Renal cortex interstitium (tissue), 15 donors: ENCODE measurements at places on chromosomes 16 and 17.
A peak's percentile ranks its signal among the peaks of the same experiment; 100 is the strongest.

DNA sequence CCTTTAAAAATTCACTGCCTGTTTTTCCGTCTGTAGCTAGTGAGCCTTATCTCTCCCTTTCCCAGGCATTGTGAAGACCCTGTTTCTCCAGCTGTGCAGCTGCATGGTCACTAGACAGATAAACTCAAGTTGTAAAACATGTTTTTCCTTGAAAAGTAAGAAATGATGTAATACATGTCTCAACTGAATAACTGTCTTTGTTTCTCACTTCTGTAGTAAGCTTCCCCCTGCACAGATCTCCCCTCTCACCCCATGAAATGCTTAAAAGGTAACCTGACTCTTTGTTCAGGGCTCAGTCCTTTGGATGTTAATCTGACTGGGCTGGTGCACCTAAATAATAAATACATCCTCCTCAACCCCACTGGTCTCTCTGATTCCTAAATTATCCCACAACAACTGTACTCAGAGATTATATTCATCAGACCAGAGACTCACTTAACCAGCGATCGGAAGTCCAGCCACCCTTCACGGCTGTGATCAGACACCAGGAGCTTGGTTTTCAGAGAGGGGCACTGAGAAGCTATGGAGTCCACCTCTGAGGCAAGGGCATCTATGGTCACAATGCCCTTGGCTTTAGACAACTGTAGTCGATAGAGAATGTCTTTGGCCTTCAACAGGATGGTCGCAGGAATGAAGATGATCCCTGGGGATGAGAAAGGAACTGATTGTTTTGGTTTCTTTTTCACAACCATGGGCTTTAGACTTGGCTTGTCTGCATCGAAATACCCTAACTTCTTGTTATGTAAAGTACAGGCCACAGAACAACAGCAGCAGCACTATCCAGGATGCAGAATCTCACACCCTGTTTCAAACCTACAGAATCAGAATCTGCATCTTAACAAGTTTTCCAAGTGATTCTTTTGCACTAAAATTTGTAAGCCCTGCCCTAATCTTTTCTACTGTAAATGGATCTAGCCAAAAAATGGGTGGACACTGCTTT is 15.4 kb downstream of the ACSM1 start:
- no peak for DNase-seq

DNA sequence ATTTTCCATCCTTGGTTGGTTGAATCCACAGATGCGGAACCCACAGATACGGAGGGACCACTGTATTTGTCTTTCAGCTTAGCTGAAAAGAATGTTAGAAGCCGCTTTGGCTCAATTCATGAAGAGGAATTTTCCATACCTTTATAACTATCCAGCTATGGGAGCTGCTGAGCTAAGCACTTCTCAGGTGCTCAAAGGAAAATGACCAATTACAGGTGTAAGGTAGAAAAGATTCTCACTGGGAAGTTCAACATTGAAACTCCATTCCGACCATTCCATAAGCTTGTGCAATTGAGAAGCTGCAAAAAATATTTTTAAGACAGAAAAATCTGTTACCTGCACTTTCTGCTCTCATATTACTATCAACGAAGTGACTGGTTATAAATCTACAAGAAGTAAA is 2.7 kb downstream of the AHSP start:
- DNase-seq = no peak

- DNase-seq = no peak
Observed at GRCh38 chr16:29763326-29763725, 14.7 kb upstream of the ZG16 start.

GRCh38 chr17:82658796-82659452 is 10.7 kb upstream of the WDR45B start:
- DNase-seq = no peak

DNA sequence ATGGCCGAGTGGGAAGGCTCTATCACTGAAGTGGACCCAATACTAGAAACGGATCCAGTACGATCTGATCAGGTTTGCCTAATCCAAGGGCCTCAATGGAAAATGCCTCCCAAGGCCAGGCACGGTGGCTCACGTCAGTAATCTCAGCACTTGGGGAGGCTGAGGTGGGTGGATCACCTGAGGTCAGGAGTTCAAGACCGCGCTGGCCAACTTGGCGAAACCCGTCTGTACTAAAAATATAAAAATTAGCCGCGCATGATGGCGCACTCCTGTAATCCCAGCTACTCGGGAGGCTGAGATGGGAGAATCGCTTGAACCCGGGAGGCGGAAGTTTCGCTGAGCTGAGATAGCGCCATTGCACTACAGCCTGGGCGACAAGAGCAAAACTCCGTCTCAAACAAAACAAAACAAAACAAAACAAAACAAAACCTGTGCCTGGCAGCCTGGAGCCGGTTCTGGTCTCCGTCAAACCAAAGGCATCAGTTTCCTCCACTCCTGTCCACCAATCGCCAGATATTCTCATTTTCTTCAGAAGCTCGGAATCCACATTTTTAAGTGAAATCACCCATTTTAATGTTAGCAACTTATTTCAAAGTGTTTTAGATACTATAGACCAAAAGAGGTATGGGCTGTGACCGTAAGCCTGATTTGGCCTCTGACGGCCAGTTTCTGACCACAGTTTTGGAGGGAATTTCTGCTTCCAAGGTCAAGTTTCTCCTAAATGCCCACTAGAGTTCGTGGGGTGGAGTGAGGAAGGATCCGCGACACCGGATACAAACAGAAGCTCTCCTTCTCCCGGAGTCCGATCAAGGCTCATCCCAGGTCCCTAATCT is 664 bp downstream of the NQO1 start:
- no peak for DNase-seq

DNA sequence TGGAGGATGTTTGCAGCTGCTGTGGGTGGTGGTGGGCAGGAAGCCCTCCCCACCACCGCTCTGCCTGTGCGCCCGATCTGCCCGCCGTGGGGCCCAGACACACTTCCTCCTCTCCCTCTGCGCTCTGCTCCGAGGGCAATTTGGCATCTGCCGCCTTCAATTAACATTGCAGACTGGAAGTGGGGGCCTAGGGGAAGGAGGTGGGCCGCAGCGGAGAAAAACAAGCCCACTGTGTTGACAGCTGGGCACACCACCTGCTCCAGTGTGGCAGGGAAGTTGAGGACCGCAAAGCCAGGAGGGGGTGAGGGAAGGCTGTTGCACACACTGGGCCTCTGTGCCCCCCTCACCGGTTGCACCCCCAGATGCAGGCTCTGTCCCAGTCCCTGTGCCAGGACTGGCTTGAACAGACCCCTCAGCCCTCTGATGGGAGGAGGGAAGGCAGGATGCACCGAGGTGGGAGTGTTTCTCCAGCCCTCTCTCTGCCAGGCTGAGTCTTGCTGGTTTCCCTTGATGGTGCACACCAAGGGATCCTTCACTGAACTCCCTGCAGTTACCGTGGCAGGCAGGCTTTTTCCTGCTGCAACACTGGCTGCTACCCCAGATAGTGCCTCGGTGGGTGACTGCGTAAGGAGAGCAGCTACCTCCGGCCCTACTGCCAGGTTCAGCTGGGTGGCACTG is 72.8 kb upstream of the MED9 start:
- DNase-seq = no peak

- DNase-seq = no peak
Observed at GRCh38 chr17:2962236-2962635, 101.2 kb downstream of the OR1D5 start.

DNA sequence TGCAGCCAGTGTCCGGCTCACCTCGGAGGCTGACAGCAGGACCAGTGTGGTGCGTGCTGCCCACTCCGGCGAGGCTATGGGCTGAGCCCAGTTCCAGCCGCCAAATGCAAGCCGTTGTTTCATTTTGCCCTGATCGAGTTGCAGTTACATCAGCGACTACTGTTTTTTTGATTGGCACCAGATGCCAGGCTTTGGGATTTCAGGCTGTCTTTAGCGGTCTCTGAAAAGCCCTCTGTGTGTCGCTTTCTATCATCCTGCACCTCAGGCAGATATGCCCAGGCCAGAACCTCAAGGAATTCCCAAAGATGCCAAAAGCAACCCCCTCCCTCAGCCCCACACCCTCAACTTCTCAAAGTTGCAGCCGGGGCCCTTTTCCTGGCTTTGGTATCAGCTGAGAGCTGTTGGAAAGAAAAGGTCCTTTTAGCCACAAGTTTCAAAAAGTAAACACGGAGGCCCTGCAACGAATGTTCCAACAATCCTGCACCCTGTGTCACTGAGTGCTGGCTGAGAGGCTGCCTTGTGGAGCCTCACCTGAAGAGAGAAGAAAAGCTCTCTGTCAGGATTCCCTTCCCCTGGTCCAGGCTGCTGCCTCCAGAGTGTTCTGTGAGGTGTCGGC is 58.9 kb downstream of the WWP2 start:
- DNase-seq = no peak

DNA sequence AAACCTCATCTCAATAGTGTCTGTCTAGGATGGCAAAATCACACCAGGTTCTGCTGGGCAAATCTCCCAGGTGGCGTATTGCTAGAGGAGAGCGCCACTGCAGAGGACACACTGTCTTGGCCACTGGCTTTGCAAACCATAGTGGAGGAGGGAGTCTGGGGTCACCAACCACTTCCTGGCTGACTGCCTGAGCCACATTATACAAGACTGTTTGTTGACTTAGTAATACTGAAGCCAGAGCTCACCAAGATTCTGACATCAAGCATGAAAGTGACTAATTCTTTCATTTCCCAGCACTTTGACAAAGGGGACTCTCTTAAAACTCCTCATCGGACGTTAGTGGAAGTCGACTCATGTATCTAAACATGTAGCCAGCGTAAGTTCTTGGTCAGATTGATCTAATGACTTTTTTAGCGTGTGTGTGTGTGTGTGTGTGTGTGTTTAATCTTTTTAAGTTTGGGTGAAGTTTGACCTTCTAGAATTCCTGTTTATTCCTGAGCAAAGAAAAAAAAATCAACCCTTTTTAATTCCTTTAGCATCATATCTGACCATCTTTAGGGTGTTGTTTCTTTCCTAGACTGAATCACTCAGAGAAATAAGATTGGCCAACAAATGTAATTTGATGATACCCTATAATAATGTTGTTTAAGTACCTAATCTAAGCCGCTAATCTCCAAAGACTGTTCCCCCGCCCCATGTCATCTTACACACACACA is 13.7 kb downstream of the PITPNC1 start:
- no peak for DNase-seq

GRCh38 chr16:84471966-84472365 is 32.5 kb downstream of the MEAK7 start:
- no peak for DNase-seq

- DNase-seq = no peak
Observed at GRCh38 chr17:73929860-73930430, 273.5 kb upstream of the RPL38 start.

DNA sequence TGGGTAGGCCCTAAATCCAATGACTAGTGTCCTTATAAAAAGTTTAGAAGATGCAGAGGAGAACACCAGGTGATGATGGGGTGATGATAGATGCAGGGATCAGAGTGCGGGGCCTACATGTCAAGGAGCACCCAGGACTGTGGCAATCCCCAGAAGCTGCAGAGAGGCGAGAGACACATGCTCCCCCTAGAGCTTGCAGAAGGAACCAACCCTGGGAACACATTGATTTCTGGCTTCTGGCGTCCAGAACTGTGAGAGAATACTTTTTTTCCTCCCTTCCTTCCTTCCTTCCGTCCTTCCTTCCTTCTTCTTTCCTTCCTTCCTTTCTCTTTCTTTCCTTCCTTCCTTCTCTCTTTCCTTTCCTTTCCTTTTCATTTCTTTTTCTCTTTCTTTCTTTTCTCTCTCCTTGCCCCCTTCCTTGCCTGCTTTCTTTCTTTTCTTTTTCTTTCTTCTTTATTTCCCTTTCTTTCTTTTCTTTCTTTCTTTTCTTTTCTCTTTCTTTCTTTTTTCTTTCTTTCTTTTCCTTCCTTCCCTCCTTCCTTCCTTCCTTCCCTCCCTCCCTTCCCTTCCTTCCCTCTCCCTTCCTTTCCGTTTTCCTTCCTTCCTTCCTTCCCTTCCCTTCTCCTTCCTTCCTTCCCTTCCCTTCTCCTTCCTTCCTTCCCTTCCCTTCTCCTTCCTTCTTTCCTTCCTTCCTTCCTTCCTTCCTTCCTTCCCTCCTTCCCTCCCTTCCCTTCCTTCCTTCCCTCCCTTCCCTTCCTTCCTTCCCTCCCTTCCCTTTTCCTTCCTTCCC is 134.3 kb downstream of the HAPSTR1 start:
- DNase-seq = no peak

DNA sequence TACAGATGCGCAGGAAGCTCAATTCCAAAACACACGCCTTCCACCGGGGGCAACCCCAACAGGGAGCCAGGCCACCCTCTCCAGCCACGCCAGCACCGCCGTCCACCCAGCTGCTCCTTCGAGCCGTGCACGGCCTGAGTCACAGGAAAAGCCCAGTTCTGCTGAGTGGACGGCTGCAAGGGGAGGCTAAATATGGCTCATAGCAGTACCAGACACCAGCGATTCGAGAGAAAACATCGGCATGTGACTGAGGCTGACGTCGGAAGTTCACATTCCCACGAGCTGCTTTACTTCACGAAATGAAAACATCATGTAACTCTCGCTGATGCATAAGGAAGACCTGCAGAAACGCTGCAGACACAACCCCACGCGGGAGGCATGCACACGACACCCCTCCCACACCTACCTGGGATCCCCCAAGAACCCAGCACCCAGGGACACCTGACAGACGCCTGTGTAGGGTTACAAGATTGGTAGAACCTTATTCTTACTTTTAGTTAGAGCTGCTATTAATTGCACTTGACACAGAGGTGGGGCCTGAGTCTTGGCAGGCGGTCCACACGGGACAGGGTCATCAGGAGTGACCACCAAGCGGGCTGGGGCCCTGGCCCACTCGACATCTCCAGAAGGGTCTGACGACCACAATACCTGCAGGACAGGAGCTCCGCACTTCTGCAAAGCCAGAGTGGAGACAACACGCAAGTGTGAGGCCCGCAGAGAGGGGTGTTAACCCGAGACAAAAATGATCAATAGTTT is 116.8 kb downstream of the ANKRD11 start:
- no peak for DNase-seq

- DNase-seq = no peak
Observed at GRCh38 chr17:74282587-74283370, 8.7 kb downstream of the DNAI2 start.

- no peak for DNase-seq
Observed at GRCh38 chr16:85437166-85438052, 175.7 kb upstream of the GSE1 start.

GRCh38 chr17:78253946-78254672 is 22.7 kb downstream of the TMEM235 start:
- peak; percentile 69 for DNase-seq

GRCh38 chr17:79956853-79957252 is 78.8 kb downstream of the TBC1D16 start:
- DNase-seq = no peak

- DNase-seq = peak; percentile 42
Observed at GRCh38 chr16:67356396-67356795, 29.8 kb downstream of the LRRC36 start.
